ENCODE measurements at places on chromosomes 1 and 21. TPM values are rescaled to one million over a fixed set of nuclear protein-coding genes. Genes with fewer than 3 reads are reported as not detected.

OR10K2 gene
- total RNA-seq, result not detected

TRIM17 gene
- 1.8 TPM for total RNA-seq

CREB3L4 gene
- total RNA-seq, result 9.3 TPM

OLFML2B gene
- 66.7 TPM for total RNA-seq

FMO2 gene
- 0.94 TPM for total RNA-seq

BATF3 gene
- total RNA-seq, result 0.71 TPM

- DNase-seq, result no peak
These were observed 79.2 kb upstream of the ARHGEF16 start for GRCh38 chr1:3375245-3375644.

GRCh38 chr1:15342408-15342967 is 67.2 kb upstream of the EFHD2 start:
- no peak for DNase-seq

GRCh38 chr1:206784471-206784903 is 12.2 kb upstream of the IL10 start:
- no peak for DNase-seq

DNA sequence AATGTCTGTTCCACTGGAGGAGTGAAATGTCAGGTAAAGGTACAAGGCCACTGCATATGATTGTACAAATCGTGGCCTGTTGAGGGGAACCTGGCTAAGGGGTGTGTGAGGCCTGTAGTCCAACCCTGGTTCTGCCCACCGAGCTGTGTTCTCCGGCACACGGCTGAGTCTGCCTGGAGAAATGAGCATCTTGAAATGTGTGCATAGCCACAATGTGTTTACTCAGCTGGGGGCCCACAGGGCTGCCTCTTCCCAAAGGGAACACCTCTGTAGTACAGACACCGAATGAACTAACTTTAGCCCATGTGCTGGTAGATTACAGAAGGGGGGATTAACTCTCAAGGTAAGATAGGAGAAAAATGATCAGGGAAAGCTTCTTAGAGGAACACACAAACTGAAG is 30.2 kb downstream of the AK4 start:
- no peak for DNase-seq

- no peak for DNase-seq
These were observed 17.0 kb upstream of the RUNX3 start for GRCh38 chr1:24946861-24947658.

GRCh38 chr1:7121622-7121988 is 336.4 kb downstream of the CAMTA1 start:
- DNase-seq, result no peak

GRCh38 chr1:19096036-19096833 is 113.8 kb downstream of the UBR4 start:
- DNase-seq, result no peak

DNA sequence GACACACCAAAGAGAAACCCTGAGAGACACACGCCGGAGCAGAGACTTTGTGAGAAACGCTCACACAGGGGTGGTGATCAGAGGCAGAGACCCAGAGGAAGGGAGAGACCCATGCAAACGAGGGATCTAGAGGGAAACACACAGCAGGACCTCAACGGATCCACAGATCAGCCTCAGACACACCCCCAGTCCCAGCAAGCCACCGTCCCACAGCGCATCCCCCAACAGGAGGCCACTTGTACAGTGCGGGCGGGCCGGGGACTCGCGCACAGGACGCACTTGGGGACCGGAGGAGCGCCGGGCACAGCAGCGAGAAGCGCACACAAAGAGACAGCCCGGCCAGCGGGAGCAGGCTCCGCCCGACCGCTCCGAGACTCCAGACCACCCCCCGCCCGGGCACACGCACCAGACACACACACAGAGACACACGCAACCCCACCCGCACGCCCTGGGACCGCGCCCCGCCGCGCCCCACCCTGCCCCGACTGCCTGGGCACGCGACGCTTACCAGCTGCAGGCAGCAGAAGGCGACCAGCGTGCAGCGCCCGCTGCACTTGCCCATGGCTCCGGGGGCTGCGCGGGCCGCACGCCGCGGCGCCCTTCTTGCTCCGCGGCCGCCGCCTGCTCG is 587 bp downstream of the NKAIN1 start:
- DNase-seq, result no peak

- DNase-seq, result no peak
These were observed 250.6 kb upstream of the ZP4 start for GRCh38 chr1:238141353-238141752.

- peak; percentile 64 for DNase-seq
These were observed 598.6 kb downstream of the AJAP1 start for GRCh38 chr1:5253036-5253435.

DNA sequence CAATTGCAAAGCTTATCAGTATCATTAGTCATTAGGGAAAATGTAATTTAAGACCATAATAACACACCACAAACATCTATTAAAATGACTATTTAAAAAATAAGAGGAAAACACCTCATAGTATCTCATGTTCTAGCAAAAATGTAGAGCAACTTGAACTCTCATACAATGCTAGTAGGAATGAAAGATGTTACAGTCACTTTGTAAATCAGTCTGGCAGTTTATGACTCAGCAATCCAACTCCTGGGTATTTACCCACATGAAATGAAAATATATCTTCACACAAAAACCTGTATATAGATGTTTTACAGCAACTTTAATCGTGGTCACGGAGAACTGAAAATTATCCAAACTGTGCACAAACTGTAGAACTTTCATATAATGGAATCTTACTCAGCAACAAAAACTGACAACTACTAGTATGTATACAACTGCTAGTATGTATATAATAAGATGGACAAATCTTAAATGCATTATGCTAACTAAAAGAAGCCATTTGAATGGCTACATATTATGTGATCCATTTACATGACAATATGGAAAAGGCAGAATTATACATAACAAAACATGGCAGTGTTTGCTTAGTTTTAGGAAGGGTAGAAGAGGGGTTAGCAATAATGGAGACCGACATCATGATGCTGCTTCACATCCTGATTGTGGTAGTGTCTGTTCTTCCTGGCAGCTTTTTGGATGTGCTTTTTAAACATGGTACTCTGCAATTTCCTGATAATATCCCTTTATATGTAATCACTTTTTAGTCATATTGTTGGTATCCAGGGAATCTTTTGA is 267.0 kb downstream of the KCTD3 start:
- DNase-seq, result no peak
